ENCODE measurements at places on chromosomes 7 and 10.

GRCh38 chr7:138890499-138891445, 90.4 kb downstream of the KIAA1549 start:
- DNase-seq = peak; percentile 50

DNA sequence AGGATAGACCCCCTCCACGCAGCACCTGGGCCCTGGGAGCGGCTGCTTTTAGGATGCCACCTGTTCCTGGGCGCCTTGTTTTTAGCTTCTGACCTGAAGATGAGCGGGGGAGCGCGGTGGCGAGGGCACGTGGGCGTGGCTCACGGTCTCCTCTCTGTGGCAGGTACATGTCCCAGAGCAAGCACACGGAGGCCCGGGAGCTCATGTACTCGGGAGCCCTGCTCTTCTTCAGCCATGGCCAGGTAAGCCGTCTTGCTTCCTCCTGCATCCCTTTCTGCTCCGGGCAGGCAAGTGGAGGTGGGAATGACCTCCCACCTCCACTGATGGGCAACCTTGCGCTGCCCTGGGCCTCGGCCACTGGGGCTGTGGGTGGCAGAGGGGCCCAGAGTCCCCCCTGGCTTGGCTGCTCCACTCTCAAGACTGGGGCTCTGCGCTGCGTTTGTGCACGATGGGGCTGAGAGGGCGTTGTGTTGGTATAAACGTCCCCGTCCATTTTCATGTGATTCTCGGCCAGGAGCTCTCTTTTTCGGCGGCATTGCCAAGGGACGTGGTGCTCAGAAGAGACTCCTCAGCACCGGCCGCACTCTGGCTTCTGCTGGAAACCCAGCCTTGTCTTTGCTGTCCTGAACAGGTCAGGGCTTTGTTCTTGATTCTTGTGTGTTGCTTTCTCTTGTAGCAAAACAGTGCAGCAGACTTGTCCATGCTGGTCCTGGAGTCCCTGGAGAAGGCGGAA, 9.7 kb downstream of the GET4 start:
- DNase-seq = no peak

DNA sequence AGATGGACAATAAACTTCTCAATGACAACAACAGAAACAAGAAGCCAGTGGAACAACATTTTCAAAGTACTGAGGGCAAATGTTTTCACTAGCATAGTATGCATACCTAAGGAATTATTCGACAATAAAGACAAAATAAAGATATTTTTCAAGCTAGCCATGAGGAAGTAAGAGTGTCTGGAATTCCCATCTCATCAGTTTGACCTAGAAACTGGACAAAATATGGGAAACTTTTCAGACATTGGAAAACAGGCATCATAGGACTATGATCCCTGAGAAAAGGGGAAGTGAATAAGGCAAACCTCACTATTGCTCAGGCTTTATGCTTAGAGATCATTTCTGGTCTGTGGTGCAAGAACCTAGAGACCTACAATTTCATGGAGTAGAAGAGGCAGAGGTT, 86.3 kb downstream of the OAT start:
- peak; percentile 40 for DNase-seq

DNA sequence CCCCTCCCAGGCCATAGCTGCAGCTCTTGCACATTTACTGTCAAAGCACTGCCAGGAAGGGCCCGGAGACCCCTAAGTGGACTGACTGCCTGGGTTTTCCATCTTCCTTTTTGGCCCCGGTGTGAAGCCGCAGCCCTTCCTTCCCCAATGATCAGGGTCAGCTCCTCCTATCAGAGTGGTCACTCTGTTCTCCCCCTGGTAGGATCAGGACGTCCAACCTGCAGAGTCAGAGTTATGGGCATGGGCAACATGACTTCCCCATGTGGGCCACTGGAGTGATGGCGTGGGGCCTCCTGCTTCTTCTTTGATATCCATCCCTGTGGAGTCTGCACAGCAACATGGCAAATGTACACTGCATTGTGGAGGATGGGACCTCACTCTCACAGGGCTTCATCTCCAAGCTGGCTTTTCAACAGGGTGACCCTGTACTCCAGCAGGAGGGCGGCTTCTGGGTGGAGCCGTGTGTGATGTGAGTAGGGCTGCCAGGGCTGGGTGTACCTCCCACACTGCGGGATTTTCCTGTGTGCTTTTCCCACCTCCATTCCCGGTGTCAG, 6.4 kb upstream of the RAMP3 start:
- no peak for DNase-seq

- no peak for DNase-seq
These were observed 332.7 kb upstream of the MAGI2 start for GRCh38 chr7:79786187-79786586.

- peak; percentile 54 for DNase-seq
These were observed at the start of gene TET1 for GRCh38 chr10:68560186-68560942. Gene TET1 (plus strand): TSS chr10:68560337. CDS start chr10:68572339, 12,002 bp downstream.

- peak; percentile 76 for DNase-seq
These were observed 4.6 kb downstream of the DENND11 start for GRCh38 chr7:141697211-141697871.

GRCh38 chr10:73246322-73246645, 771 bp downstream of the DNAJC9 start:
- peak; percentile 20 for DNase-seq

- peak; percentile 73 for DNase-seq
These were observed at the start of gene BMI1 for GRCh38 chr10:22320591-22321155. Gene BMI1 (plus strand): TSS chr10:22321099. CDS start chr10:22326450, 5,351 bp downstream.

DNA sequence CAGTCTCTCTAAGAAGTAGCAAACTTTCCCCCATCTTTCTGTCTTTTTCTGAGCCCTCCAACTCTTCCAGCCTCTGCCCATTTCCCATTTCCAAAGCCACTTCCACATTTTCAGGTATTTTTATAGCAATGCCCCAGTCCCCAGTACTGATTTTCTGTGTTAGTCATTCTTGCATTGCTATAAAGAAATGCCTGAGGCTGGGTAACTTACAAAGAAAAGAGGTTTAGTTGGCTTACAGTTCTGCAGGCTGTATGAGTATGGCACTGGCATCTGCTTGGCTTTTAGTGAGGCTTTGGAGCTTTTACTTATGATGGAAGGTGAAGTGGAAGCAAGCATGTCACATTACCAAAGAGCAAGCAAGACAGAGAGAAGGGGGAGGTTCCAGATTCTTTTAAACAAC, 17.2 kb downstream of the PLCE1 start:
- no peak for DNase-seq

DNA sequence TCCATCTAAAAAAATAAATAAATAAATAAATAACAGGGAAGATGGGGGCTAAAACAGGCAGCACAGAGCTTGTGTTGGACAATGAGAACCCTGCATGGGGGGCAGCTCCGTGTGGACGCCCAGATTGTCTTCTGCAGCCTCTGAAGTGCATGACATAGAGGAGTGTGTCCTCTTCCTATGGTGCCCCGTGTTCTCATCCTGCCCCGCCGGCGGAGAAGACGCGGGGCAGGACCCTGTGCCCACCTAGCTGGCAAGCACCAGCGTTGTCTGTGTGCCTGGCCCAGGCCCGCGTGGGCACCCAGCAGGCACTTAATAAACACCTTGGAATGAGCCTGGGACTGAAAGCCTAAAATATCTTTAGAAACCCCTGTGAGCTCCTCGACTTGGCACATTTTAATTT, 88.7 kb upstream of the DNAAF5 start:
- DNase-seq = no peak

DNA sequence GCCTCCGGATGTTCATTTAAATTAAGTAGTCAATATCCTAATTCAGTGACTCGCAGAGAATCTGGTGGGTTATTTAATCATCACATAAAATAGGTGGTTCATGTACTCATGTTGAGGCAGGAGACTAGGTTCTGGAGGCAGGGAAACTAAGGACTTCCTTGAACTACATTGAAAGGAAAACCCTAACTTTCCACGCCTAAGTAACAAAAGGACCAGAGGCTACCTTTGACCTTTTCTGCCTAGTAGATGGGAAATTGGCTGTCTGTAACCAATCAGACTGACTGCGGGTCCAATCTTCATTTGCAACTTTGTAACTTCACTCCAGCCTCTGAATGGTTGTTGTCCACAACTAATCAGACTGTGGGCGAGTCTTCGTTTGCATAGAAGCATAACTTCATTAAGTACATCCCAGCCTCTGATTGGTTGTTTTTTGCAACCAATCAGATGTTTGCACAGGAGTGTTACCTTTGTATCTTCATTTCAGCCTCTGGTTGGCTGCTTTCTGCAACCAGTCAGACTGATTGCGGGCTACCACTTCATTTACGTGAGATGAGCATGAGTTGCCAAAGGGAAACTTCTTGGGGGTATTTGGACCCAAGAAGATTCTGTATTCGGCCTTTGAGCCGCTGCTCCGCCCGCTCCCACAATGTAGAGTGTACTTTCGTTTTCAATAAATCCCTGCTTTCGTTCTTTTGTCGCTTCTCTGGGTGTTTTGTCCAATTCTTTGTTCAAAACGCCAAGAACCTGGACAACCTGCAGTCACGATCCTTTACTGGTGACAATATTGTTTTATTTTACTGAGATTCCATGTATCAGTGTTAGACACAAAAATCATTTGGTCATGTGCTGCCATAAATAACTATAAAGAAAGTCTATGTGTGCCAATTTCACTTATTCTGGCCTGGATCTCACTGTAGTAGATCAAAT, 1.7 kb upstream of the ST7 start:
- DNase-seq = no peak

- peak; percentile 45 for DNase-seq
These were observed 2.7 kb downstream of the MXI1 start for GRCh38 chr10:110209926-110210673.

DNA sequence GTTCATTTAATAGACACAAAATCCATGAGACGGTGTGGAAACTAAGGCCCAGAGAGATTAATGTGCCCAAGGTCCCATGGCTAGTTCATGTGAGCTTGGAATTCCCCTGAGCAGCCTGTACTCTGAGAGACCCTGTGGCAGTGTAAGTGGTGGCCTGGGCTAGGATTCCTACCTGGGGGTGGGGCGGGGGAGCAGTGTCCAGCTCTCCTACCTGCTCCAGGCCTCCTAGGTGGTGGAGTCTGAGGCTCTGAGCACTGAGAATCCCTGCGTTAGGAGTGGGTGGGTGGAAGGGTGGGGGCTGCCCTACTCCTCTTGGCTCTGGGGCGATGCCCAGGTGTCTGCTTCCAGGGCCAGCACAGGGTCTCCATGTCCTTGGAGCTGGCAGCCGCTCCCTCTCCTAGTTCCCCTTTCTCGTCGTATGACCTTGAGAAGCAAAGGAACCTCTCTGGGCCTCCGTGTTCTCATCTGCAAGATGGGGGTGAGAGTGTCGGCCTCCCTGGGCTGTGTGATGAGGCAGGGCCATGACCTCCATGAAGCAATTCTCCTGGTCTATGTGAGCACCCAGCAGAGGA, 2.5 kb downstream of the SNCG start:
- no peak for DNase-seq

DNA sequence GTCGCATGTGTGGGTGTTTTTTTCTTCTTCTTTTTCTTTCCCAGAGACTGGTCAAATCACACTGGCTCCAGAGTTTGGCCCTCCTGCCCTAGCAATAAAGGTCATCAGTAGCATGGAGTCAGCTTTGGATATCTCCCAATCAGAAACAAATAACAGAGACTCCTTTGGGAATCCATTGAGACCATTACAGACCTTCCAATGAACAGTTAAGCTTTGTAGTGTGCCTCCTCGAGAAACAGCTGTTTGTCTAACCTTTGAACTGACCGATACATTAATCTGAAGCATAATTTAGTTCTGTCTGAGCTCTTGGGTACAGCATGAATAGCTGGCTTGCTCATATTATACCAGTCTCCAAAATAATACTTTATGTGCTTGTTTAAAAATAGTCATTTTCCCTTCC, 1103.2 kb downstream of the GATA3 start:
- no peak for DNase-seq

DNA sequence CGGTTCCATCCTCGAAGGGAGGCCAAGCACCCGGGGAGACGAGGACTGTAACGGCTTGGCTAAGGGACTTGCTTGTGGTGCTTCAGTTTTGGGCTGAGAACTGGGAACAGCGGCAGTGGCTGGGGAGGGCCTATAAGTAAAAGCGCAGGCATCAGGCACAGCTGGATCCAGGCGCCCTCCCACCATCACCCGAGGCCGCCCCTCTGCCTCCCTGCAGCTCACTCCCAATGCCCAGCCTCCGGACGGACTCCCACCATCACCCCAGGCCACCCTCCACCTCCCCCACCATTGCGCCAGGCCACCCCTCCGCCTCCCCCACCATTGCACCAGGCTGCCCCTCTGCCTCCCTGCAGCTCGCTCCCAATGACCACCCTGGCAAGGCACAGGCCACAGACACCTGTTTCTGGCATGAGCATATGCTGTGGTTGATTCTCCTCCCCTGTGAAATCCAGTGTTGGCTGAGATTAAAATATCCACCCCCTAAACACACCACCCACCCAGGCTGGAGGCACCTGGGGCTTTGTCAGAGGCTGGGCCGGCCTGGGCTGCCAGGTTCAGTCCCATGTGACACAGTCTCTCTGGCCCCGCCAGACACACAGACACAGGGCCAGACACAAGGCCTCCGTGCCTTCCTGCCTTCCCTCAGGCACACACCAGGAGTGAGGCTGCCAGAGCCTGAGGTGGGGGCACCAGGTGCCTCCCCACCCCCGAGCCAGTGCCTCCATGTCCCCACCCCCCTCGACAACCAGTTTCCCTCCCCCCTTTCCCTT, 16.7 kb downstream of the MICALL2 start:
- no peak for DNase-seq
